ENCODE measurements at places on chromosomes 12 and 14.

GRCh38 chr14:104101086-104101621 lies 15.7 kb downstream of the ASPG start:
- no peak for DNase-seq

GRCh38 chr12:101945369-101946232 lies 68.2 kb downstream of the DRAM1 start:
- DNase-seq = no peak

DNA sequence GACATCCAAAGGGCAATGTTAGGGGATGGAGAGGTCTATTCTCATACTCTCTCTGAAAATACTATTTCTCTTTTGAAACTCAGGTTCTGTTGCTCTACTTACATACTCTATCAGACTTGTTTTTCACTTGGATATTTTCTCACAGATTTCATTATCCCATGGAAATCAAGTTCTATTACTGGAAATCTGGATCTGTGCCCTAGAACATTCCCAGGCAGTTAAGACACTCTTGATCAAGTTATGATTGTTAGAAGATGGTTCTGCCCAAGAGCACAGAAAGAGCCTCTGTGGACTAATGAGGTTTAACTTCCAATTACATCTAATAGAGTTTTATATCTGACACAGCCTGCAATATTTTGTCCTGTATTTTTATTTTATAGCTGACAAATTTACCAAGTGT lies 591.0 kb upstream of the ATP2B1 start:
- DNase-seq = no peak

DNA sequence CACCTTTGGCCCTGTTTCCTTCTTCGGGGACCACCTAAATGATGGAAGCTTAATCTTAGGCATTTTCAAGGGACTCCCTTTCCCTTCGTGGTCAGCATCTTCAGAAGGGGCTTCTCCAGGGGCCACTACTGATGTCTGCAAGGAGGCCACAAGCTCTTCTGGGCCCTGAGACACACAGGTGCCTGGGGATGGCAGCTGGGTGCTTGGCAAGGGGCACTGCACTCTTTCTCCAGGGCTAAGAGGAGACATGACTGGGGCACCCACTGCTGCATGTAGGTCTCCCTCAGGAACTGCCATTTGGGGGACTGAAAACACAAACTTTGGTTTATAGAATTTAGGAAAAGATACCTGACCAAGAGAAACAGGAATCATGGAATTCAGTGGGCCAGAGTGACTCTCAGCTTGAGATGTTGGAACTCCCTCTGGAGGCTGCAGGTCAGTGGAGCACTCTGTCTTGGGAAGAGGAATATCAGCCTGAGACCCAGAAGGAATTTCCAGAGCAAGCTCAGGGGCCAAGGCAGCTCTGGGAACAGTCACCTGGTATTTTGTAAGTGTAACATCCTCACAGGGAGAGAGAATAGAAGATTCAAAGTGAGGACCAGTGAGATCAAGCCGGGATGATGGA lies 16.0 kb downstream of the PLD4 start:
- DNase-seq = no peak

DNA sequence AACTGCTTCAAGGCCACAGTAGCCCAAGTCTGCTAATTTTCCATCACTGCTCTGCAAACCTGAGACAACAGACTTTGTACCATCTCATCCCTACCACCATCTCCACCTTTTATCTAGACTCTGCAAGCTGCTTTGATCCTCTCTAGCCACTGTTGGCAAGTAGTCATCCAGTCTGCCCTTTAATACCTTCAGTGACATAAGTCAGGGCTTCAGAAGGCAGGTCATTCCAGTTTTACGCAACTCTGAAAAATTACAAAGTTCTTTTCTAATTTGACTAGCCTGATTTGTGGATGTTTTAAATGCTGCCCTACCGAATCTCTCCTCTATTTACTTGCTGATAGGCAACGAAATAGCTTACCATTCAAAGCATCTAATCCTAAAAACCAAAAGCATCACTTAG lies 2.8 kb downstream of the FERMT2 start:
- no peak for DNase-seq

All from SW 1271 (cell line).